Right kidney (tissue), 9 donors: ENCODE measurements at places on chromosomes 11 and 22.

GRCh38 chr11:12119502-12119901, 9.1 kb downstream of the MICAL2 start:
- no peak for DNase-seq

DNA sequence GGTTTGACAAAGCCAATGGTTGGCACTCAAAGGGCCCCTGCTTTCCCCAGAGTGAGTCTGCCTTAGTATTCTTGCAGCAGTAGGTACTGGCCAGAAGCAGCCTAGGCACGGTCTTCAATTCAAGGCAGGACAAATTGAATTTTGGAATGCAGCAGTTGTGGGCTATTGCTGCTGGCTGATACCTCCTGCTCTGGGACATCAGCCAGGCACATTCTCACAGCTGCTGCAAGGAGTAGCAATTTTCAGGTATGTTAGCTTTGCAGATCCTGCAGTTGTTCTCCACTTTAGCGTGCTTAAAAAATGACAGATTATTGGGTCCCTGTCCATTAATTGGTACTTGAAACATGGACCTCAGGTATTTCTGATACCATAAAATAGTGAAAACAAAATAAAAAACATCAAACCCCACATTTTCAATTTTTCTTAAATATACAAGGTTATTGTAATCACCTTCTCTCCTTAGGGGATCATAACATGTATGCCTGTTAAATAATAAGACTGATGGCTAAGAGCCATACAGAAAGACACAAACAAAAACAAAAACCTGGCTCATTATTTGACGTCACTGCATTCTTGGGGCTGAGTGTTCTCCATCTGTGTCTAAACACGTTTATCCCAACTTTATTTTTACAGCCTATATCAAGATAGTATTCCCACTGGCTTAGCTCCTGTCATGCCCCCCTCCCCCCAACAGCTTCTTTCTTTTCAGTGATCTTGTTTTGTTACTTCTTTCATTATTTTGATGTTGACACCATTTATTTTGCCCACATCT, 85.1 kb upstream of the CARD18 start:
- DNase-seq, result no peak

GRCh38 chr11:106828976-106829375, 189.3 kb downstream of the GUCY1A2 start:
- DNase-seq, result no peak

- no peak for DNase-seq
Observed at GRCh38 chr22:19693981-19694670, 20.2 kb upstream of the SEPTIN5 start.

- DNase-seq, result no peak
Observed at GRCh38 chr11:94678901-94679300, 89.3 kb upstream of the AMOTL1 start.

DNA sequence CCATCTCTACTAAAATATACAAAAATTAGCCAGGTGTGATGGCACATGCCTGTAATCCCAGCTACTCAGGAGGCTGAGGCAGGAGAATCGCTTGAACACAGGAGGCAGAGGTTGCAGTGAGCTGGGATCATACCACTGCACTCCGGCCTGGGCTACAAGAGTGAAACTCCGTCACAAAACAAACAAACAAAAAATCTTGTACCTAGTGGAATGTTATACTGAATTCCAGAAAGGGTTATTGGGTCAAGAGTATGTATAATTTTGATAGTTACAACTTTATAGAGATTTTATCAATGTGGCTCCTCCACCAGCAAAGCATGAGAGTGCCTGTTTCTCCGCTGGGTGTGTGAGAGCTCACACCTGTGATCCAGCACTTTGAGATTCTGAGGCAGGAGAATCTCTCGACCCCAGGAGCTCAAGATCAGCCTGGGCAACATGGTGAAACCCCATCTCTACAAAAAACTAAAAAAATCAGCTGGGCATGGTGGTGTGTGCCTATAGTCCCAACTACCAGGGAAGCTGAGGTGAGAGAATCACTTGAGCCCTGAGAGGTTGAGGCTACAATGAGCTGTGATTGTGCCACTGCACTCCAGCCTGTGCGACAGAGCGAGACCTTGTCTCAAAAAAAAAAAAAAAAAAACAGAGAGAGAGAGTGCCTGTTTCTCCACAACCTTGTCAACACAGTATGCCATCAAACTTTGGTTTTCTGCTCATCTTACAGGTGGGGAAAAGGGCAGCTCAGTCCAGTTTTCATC, 12.7 kb upstream of the FOLR1 start:
- no peak for DNase-seq

DNA sequence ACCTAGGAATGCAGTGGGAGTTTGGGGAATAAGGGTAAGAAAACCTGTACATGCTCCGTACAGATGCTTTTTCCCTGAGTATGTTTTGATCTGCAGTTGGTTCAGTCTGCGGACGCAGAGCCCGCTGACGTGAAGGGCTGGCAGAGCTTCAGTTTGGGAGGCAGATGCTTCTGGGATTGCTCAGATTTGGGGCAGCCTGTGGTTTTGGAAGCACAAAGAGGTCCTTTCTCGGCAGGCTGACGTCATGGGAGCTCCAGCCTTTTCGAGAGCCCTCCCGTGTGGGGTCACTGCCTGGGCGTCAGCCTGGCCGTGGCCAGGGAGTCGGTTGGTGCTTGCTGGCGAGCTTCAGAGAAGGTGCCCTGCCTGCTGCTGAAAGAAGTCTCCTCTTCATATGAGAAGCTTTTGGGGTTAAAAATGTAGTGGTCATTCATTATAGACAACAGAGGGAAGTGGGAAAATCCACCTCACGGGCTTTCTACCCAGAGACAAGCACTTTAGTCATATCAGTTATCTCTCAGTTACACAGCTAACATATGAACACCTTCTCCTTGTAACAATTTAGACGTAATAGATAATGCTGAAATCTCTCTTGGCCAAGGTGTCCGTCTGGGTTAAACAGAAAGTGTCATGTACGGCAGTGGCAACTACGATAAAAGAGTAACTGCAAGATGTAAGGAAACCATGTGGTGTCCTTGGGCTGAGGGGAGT, 26.8 kb downstream of the TPCN2 start:
- no peak for DNase-seq

DNA sequence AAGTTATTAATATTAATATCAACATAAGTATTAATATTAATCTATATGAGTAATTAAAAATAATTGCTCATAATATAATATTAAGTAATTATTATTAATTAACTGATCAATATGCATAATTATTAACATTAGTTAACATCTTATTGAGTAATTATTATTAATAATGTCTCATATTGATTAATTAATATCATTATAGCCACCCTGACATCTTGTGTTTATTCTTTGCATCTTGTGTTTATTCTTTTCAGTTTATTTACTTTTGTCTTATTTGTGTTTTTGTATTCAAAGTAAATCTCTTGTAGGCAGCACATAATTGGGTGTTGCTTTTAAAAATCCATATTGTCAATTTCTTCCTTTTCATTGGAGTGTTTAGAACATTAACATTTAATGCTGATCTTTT, 56.6 kb downstream of the MYEOV start:
- no peak for DNase-seq

- no peak for DNase-seq
Observed at GRCh38 chr11:116595305-116595880, 177.4 kb downstream of the BUD13 start.

DNA sequence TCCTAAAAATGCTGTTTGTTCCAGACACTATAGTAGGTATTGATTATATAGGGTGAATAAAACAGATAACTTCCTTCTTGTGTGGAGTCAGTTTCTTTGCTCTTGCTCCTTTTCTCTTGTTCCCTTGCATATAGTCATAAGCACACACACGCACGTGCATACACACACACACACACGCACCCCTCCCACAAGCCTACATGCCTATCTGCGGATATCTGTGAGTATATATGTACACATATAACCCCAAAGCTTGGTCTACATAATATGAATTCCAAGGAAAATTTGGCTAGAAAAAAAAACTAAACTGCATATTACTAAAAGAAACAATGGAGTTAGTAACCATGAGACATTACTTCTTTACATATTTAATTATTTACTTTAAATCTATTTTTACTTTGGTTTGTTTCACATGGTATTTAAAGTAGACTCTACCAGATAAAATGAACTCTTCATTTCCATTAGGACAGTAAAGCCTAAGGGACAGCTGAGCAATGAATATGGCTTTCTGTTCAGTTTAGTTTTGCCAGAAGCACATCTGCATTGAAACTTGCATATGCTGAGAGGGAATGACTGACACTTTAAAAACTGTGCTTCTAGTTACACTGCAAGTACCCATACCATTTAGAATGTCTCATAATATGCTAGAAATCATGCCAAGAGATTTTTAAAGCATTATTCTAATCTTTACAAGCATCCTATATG, 676.4 kb downstream of the DLG2 start:
- DNase-seq, result no peak

DNA sequence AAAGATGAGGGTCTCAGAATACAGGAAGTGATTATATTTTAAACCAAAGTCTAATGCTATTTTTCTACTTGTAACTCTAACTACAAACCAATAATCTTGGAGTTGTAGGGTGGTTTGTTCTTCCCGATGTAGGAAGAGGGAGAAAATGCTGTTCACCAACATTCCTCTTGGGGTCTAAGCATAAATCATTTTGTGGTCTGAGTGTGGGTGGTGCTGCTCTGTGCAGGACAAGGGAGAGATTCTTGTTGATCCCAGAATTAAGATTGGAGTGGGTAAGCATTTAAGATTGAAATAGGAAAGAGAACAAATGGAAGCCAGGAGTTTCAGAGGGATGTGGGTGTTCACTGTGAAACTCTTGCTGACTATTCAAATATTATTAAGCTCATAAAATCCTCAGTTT, 38.6 kb upstream of the MMP13 start:
- DNase-seq, result no peak

DNA sequence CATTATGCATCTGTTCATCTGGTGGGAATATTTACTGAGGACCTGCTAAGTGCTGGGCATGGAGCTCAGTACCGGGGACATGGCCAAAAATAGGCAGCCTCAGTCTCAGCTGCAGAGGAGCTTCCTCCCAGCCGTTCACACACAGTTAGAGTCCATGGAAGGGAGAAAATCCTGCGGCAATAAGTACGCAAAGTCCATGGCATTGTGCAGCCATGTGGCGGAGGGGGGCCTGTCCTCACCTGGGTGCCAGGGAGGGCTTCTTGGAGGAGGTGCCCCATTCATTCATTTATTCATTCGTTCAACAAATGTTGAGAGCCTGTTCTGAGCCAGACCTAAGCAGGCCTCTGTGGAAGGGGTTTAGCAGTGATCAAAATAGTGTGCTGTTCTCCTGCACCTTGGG, 59.3 kb upstream of the ANO1 start:
- DNase-seq, result no peak

GRCh38 chr11:131918663-131919062, 548.2 kb downstream of the NTM start:
- DNase-seq, result no peak

DNA sequence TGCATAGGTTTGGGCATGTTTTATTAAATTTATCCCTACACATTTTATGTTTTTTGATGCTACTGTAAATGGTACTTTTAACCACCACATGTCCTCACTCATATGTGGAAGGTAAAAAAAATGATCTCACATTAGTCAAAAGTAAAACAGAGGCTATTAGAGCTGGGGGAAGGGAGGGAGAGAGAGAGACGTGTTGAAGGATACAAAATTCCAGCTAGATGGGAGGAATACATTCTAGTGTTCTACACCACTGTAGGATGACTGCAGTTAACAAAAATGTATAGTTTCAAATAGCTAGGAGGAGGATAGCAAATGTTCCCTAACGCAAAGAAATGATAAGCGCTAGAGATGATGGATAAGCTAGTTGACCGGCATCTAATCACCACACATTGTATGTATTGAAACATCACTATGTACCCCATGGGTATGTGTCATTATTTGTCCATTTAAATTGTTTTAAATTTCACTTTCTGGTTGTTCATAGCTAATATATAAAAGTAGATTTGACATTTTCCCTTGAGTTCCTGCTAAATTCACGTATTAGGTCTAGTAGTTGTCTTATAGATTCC, 9.9 kb upstream of the GNB1L start:
- DNase-seq, result no peak

DNA sequence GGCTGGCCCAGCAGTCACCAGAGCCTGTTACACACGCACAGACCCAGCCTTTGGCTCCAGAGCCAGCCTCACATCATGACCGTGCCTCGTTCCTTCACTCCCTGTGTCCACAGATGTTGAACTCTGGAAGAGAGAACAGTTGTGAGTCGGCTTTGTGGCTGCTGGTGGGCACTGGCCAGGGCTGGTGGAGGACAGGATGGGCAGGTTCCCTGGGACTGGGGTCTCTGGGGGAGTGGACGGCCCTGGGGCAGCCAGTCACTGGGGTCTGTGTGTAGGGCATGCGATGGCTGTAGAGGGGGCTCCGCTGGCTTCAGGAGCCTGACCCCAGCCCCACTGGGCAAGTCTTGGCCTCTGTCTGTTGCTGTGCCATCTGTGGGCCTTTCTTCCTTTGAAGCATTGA, 1070.1 kb downstream of the BRD1 start:
- DNase-seq, result no peak

DNA sequence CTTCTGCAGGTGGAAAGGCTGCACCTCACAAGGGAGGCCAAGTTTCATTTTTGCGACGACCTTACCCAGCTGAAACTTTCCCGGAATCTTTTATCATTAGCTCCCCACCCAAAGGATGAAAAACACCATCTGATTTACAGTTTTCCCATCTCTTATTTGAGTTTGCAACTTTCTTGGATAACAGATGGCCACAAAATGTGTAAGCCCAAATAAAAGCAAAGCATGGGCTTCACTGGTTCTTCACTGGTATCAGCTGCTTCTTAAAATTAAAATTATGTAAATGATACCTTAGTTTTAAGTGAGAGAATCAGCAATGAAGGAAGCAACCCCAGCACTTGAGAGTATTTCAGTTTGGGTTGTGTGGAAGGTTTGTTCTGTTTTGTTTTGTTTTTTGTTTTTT, 55.8 kb downstream of the PARVA start:
- DNase-seq, result no peak

- no peak for DNase-seq
Observed at GRCh38 chr22:41801886-41802285, 1.4 kb downstream of the CCDC134 start.

- DNase-seq, result no peak
Observed at GRCh38 chr11:44000731-44001130, 47.0 kb upstream of the ACCSL start.

GRCh38 chr11:72586321-72587090, 87.7 kb downstream of the PDE2A start:
- no peak for DNase-seq

GRCh38 chr11:74471668-74472429, 4.5 kb upstream of the KCNE3 start:
- DNase-seq, result no peak

- peak; percentile 50 for DNase-seq
Observed at GRCh38 chr22:46971099-46971763, 208.8 kb downstream of the TBC1D22A start.

GRCh38 chr11:125069008-125069407, 5.9 kb downstream of the SLC37A2 start:
- no peak for DNase-seq
